Stimulated activated naive CD4-positive, alpha-beta T cell treated with Interleukin-2 at 50 U/mL for 16 hours (primary cell): ENCODE measurements at places on chromosomes 11 and 22.

GRCh38 chr11:117462183-117462863, 134.7 kb downstream of the CEP164 start:
- no peak for DNase-seq

DNA sequence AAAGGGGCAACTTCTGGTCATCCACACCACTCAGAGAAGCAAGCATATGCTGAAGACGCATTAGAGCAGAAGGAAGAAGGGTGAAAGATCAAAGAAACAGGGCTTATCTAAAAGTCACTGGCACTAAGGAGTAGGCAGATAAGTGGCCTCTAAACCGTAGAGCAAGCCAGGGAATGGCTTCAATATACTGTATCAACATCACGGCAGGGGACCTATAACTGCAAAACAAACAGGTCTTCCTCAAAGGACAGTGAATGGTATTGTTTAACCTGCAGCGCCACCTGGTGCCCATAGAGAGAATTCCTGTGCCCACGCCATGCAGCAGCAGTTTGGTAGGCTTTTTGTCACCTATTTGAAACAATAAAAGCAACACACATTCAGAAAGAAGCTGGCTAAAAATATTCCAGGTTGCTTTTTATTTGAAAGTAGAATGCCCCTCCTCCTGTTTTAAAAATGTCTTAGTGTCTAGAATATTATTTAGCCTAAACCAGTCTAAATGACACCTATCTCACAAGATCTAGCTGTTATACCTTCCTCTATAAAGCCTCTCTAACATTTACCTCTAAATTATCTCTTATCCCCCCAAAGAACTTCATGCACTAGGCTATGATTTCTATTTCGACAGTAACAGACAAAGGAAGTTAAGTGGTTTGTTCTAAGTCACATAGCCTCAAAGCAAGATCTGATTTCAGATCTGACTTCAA, 21.8 kb downstream of the SNX19 start:
- DNase-seq, result peak; percentile 56

DNA sequence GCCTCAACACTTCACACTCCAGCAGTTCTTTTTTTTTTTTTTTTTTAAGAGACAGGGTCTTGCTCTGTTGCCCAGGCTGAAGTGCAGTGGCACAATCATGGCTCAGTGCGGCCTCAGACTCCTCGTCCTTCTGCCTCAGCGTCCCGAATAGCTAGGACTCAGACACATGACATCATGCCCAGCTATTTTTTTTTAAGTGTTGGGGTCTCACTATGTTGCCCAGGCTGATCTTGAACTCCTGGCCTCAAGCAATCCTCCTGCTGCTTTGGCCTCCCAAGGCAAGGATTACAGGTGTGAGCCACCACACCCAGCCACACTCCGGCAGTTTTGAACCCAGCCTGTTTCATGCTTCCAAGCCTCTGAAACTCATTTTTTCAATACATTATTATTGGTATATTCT, 3.7 kb downstream of the PPP2R1B start:
- DNase-seq, result no peak

DNA sequence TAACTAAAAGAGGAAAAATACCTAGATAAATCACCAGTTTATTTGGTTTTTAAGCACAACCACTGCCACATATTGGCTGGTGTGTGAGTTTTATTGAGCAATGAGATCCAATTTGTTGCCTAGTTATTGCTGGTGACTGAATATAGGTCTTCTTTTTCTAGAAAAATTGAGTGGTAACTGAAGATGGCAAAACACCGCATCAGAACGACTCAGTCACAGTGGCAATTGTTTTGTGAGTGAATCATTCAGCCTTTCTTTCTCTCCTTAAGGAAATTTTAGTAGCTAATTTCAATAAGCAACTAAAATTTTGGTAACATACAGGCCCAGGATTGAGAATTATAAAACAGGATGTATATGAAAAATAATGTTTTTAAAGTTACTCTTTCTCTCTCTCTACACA, 533.0 kb downstream of the KCNA4 start:
- DNase-seq, result no peak

DNA sequence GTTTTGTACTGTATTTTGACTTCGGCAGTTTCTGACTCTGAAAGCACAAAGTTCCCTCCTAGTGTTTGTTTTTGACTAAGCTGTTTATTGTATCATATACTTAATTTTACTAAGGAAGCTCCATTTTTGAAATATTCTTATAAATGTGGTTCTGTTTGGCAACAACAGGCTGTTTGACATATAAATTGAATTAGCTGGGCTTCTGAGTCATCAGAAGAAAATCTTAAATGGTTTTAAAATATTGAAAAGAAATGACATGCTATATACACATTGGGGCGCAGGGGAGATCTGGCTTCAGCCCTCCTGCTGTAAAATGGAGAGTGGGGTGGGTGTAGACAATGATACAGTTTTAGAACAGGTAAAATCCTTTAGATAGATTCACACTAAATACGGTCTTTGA, 38.6 kb downstream of the SHISA8 start:
- DNase-seq, result no peak

GRCh38 chr11:64015510-64015909, 20.2 kb upstream of the FLRT1 start:
- DNase-seq, result no peak

DNA sequence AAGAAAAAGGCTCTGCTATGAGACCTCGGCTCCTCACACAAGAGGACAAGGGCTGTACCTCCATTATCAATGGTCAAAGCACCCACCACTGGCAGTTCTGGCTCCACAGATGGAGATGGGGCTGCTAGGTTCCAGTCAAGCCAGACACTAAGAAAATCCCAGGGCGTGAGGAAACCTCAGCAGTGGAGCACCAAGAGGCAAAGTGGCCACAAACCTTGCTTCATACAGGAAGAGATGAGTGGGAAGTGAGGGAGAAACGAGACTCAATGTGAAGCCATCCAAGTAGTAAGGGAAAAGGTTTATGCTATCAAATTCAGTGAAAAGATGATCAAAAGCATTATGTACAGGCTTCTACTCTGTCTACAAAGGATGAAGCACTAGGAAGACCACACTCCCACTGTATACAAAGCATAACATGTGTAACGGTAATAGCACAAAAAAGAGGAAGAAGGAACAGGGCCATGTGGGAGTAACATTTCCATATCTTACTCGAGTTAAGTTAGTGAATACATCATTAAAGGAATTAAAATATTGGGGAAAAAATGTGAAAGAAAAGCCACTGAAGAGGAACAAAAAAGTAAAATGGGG, 27.0 kb downstream of the POLDIP3 start:
- no peak for DNase-seq

DNA sequence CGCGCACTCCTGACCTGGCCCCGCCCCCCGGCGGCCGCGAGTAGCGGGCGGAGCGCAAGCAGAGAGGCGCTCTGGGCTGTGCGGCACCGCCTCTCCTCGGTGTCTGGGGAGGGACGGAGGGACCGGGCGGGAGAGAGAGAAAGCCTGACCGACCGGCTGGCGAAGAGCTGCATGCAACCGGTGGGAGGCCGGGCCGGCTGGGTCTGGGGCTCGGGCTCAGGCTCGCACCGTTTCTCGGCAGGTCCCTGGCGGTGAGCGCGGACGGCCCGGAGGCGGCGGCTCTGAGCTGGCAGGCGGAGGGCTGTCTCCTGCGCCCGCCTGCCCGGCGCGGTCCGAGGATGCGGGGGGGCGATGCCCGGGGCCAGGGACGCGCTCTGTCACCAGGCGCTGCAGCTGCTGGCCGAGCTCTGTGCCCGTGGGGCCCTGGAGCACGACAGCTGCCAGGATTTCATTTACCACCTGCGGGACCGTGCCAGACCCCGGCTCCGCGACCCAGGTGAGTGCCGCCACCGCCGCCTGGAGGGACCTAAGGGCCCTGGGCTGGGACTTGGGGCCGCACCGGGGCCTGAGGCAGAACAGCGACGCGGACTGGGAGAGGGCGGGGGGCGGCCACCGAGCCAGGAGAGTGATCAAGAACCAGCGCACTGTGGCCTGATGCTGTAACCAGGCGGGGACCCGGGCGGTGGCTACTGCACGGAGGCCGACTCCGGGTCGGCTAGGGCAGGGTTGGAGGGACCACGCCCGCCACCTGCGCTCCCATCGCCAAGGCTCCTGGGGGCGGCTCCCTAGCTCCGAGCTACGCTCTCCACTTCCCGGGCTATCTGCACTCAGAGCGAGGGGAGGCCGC, at the start of gene SYT9:
Gene SYT9 (plus strand): TSS at position 69 of the 847 bp plus-strand sequence. CDS start 283 bp downstream, at position 352.
- no peak for DNase-seq

GRCh38 chr11:35257281-35257680, 118.3 kb downstream of the CD44 start:
- no peak for DNase-seq

GRCh38 chr11:70488171-70488703, 89.9 kb downstream of the CTTN start:
- no peak for DNase-seq

DNA sequence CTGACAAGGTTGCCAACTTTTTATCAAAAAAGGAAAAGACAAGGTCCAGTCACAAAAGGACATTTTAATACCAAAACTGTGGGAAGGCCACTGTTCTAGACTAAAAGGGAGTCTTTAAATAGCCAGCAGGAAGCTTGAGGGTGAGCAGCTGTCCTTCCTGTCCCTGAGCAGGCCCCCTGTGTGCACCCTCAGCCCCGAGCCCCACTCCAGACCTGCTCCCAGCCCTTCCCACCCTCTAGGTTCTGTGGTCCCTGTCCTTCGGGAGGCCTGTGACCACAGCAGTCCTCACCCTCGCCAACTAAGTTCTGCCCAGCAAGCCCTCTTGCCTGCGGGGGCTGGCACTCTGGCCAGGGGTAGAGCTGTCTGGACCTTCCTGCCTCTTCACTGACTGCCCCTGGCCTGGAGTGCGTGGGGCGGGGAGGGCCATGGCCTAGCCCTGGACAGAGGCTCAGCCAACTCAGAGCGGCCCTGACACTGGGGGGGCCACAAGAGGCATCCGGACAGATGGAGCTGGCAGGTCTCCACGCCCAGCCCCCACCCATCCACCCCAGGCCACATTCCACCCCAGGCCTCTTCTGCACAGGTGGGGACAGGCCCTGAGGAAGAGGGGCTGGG, 1.6 kb upstream of the PLXNB2 start:
- no peak for DNase-seq

DNA sequence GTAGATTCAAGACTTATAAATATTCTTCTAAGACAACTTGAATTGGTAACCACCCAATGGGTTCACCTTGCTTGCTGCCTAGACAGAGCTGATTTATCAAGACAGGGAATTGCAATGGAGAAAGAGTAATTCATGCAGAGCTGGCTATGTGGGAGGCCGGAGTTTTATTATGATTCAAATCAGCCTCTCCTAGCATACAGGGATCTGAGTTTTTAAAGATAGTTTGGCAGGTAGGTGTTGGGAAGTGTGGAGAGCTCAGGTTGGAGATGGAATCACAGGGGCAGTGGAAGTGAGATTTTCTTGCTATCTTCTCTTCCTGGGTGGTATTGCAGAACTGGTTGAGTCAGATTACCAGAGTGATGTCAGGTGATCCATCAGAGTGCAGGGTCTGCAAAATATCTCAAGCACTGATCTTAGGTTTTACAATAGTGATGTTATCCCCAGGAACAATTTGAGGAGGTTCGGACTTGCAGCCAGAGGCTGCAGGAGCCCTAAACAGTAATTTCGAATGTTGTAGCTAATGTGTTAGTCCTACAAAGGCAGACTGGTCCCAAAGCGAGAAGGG, 1448.6 kb upstream of the RAG2 start:
- no peak for DNase-seq

GRCh38 chr22:44139773-44140172, 41.0 kb upstream of the PARVG start:
- DNase-seq, result no peak

DNA sequence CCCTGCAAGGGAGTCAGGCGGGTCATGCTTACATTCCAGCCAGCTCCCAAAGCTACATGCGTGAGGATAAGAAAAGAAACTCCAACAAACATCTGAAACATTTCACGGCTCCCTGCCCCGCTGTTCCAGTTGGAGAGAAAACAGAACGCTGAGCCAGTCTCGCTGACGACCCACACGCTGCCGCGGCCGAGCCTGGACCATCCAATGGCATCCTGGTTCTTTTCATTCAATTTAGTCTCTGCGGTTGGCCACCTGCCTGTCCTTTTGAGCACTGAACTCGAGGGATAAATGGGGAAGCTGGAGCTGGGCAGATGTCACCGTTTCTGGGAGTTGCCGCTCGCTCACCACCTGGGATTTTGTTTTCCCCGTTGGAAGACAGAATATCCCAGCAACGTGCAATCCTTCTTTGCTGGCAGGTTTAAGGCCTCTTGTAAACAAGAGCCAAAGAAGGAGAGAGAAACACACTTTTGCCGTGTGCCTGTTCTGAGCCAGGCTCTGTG, 45.3 kb upstream of the SHISAL1 start:
- DNase-seq, result no peak

- no peak for DNase-seq
Observed at GRCh38 chr22:47233316-47234243, 471.1 kb downstream of the TBC1D22A start.

- peak; percentile 5 for DNase-seq
Observed at GRCh38 chr22:17999851-18000250, 24.5 kb downstream of the MICAL3 start.

DNA sequence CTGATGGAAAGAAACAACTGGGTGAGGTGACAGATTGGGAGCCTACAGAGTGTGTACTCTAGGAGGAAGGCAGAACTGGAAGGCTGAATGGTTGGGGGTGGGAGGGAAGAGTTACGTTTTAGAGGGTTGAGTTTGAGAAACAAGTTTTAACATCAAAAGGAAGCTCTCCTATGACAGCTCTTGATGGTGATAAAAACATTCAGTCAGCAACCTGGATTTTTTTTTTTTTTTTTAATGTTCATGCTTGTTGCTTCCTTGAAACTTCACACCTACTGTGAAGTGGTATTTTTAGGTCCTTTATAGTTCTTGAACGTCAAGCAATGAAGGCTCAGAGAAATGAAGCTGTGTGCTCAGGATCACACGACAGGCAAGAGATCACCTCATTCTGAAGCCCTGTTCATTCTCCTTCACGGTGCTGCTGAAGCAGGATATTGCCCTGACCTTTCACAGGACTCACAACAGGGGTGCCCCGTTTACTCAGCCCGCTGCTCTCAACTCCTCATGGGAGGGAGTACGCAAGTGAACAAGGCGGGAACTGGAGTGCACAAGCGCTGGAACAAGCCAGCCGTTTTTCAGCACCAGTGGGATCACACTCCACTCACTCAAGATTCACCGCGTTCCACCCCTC, 1.6 kb upstream of the TMEM109 start:
- DNase-seq, result no peak

GRCh38 chr11:94459576-94459975, 34.1 kb downstream of the MRE11 start:
- DNase-seq, result no peak

DNA sequence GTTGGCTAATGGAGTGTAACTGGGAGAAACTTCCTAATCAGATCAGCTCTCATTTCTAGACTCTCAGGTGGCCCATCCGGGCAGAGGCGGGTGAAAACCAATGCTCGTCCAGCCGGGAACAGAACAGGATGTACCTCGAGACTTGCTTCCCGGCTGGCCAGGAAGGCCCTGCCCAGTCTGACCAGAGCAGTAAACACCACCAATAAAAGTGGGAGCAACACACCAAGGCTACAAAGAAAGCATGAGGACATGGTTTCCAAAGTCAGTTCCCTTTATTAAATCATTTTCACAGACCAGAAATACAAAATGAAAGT, 940 bp upstream of the TNKS1BP1 start:
- no peak for DNase-seq

DNA sequence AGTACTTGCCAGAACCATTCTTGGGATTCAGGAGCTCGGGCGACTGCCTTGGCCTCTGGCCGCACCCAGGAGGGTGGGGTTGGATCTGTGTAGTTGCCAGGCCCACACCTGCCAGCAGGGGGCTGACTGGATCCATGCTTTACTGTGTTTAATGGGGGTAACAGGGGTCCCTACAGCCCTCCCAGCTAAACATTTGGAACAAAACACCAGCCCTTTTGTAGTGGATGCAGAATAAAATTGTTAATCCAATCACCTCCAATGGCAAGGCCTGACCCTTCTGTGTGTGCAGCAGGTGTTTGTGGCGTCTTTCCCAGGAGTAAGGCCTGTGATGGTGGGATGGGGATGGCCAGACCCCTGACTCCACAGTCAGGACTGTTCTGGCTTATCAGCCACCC, 22.5 kb downstream of the SUN2 start:
- peak; percentile 29 for DNase-seq
